Activated T-helper 1 cell treated with anti-CD3 and anti-CD28 coated beads, Interleukin-12 subunit alpha, Interleukin-12 subunit beta, Interleukin-2, Interleukin-4 antibody, amounts not matched to agents 30 ng/mL and 10 ng/mL and 1 ng/mL, durations not matched to agents 14 hours and 24 hours and 36 hours (primary cell): ENCODE measurements at places on chromosomes 13 and 19. TPM values are rescaled to one million over a fixed set of nuclear protein-coding genes. Genes with fewer than 3 reads are reported as not detected.
A peak's percentile ranks its signal among the peaks of the same experiment; 100 is the strongest.

DNA sequence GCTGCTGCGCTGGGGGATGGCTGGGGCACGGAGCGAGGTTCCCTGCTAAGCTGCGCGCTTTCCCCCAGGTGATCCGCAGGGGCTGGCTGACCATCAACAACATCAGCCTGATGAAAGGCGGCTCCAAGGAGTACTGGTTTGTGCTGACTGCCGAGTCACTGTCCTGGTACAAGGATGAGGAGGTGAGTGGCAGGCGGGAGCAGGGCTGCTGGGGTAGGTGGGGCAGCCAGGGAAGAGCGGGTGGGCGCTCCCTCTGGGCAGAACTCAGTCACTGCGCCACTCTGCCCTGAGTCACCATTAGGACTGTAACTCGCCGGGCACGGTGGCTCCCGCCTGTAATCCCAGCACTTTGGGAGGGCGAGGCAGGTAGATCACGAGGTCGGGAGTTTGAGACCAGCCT is 23.8 kb downstream of the TMED1 start:
- DNase-seq = no peak

RXFP2 gene
- total RNA-seq = not detected in 2 replicates

GRCh38 chr19:38538793-38539528 is 78.8 kb downstream of the MAP4K1 start:
- DNase-seq = peak; percentile 46

- no peak for DNase-seq
These were observed 392.6 kb downstream of the SLITRK5 start for GRCh38 chr13:88063741-88064140.

- DNase-seq = no peak
These were observed 8.8 kb downstream of the PRR36 start for GRCh38 chr19:7865262-7865911.

DNA sequence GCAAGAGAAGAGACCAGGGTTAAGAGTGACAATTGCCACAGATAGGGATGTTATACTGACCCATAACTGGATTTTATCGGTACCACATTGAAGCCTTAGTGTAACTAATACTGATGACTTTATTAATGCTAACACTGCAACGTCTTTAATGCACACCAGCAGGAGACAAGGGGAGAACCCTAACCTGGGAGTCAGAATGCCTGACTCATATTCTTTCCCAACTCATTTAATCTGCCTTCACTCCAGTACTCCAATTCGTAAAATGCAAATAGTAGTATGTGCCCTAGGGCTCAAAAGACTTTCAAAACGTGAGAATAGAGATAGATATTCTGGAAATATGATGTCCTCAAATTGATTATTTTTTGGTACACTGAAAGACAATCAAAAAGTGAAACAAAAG is 62.4 kb downstream of the GPC6 start:
- no peak for DNase-seq

DNA sequence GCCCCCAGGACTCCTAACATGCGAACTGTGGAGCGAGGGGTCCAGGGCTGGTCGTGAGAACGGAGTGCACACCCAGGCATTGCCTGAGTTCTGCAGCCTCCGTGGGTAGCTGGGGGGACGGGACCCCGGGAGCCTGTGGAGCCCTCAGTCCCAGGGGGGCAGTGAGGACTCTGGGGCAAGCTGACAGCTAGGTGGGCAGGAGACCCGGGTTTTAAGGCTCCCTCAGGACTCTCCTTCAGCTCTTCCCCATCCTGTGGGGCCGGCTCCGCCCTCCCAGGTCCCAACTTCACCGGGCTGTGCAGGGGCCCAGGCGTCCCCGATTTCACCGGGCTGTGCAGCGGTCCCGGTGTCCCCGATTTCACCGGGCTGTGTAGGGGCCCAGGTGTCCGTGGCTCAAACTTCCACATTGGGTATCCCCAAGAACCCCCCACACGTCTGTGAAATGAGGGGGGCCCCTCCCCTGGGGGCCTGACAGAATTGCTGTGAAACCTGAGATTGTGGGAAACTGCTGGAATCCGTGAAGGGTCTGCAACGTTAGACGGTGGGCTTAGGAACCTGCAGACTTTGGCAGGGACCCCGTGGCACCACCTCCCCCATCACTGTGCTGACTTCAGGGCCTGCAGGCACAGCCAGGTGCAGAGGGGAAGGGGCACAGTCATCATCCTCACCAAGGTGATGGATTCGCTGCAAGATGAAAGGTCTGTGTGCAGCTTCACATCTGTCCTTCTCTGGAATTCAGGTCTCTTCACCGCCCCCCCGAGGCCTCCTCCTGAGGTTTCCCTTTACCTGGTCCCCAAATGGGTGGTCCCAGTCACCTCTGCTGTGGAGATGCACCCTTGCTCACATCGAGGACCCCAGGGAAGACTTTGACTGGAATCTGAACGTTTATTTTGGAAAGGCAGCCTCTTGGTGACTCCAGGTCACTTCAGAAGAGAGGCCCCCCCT is 73.2 kb upstream of the MCF2L start:
- no peak for DNase-seq

ZNF816 gene
- 7.0 and 9.4 TPM in 2 replicates for total RNA-seq

CALR3 gene
- not detected in 2 replicates for total RNA-seq

RAB11B gene
- 75.1 and 81.0 TPM in 2 replicates for total RNA-seq

- DNase-seq = no peak
These were observed 1.2 kb downstream of the KIR2DL4 start for GRCh38 chr19:54804571-54804970.

GRCh38 chr19:32363175-32363574 is 17.8 kb downstream of the ZNF507 start:
- no peak for DNase-seq

PSG11 gene
- total RNA-seq = not detected in 2 replicates

- no peak for DNase-seq
These were observed 2.2 kb downstream of the ZNF576 start for GRCh38 chr19:43598445-43599240.

KLK10 gene
- not detected in 2 replicates for total RNA-seq

GRCh38 chr13:112067871-112068539 is 1.1 kb downstream of the SOX1 start:
- no peak for DNase-seq

KLK12 gene
- not detected in 2 replicates for total RNA-seq

GRCh38 chr13:22055259-22055658 is 384.4 kb downstream of the FGF9 start:
- no peak for DNase-seq

GRCh38 chr19:36051637-36052036 is 2.4 kb downstream of the THAP8 start:
- no peak for DNase-seq

NLRP7 gene
- not detected in 2 replicates for total RNA-seq

- DNase-seq = no peak
These were observed 123.0 kb downstream of the KDM4B start for GRCh38 chr19:5091684-5092480.

FBXO27 gene
- total RNA-seq = 0.12 and 0.54 TPM in 2 replicates

GRCh38 chr13:78465250-78465649 is 138.1 kb downstream of the POU4F1 start:
- DNase-seq = no peak

DNA sequence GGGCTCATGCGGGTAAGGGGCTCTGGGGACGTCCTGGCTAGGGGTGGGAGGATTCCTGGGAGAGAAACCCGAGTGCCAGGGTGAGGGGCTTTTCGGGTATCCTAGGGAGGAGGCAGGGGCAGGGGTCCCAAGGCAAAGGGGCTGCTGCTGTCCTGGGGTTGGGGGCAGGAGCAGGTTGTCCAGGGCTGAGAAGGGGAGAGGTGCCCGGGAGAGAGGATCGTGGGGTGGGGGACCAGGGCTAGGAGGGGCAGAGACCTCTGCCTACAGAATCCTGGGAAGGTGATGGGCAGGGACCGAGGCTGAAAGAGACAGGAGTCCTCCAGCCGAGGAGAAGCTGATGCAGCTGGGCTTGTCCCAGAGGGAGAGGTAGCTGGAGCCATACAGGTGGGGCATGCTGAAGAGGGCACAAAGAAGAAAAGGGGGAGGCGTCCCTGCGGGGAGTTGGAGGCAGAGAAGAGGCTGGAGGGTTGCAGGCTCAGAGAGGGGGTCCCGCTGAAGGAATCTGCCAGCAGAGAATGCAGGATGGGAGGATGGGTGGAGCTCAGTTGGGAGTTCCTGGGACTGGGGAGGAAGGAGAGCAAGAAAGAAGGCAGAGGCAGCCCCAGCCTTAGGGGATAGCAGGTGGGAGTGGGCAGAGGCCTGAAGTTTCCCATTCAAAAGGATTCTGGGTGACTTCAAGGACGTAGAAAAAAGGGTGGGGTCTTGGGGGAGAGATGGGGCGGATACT is 574 bp downstream of the CYP2S1 start:
- no peak for DNase-seq

- DNase-seq = no peak
These were observed 667.1 kb downstream of the PCDH9 start for GRCh38 chr13:66563076-66563475.

DNA sequence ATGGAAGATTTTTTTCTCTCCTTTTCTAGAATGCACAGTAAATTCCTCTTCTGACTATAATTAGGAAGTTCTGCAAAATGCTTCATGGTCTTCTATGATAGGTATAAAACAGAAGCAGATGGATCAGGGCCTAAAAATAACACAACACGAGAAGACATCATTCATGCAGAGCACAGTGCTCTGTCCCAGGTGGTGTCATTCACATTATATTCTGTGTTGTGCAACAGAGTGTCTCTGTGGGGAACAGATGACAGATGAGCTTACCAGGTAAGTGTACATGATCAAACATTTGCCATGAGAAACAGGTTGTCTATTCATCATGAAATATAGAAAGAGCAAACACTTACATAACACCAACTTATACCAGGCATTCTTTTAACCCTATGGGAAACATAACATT is 288.3 kb downstream of the KCTD12 start:
- DNase-seq = no peak

ZNF628 gene
- 7.6 and 10.4 TPM in 2 replicates for total RNA-seq

ARRDC2 gene
- 45.0 and 46.1 TPM in 2 replicates for total RNA-seq

- no peak for DNase-seq
These were observed 10.4 kb downstream of the GP6 start for GRCh38 chr19:55027472-55028337.

CLEC11A gene
- total RNA-seq = 0.75 and 0.83 TPM in 2 replicates

PLPP2 gene
- total RNA-seq = 0.16 and 0.34 TPM in 2 replicates

HSPB6 gene
- total RNA-seq = 0.78 TPM in 1 of 2 replicates, not detected in the other

PRTN3 gene
- not detected in 2 replicates for total RNA-seq

SELENOV gene
- not detected in 2 replicates for total RNA-seq

DNA sequence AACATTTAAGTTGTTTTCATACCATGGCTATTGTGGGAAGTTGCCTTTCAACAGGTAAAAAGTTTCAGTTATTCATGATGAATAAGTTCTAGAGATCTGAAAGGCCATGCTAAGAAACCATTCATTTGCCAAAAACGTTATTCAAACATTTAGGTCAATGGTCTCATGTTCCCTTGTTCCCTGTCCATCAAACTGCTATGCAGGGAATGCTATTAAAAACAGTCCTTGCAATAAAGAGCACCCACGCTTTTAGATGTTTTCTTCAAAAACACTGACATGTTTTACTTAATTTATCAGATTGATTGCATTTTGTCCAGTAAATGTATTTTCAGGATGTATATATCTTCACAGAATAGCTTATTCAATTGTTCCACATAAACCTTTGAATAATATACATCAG is 573.2 kb upstream of the PCDH20 start:
- no peak for DNase-seq

ZNF177 gene
- total RNA-seq = 0.18 TPM in 1 of 2 replicates, not detected in the other

VSTM2B gene
- total RNA-seq = not detected in 2 replicates

GRCh38 chr19:47230054-47230920 is 712 bp downstream of the BBC3 start:
- DNase-seq = peak; percentile 77

MIR17HG gene
- 46.5 and 52.1 TPM in 2 replicates for total RNA-seq

TPTE2 gene
- total RNA-seq = not detected in 2 replicates

- no peak for DNase-seq
These were observed 260.3 kb downstream of the SLITRK6 start for GRCh38 chr13:85538957-85539356.

- no peak for DNase-seq
These were observed 28.7 kb upstream of the CD33 start for GRCh38 chr19:51196181-51196580.

GRCh38 chr13:62309904-62310303 is 894.3 kb upstream of the PCDH20 start:
- DNase-seq = no peak

ZNF534 gene
- not detected in 2 replicates for total RNA-seq

DNA sequence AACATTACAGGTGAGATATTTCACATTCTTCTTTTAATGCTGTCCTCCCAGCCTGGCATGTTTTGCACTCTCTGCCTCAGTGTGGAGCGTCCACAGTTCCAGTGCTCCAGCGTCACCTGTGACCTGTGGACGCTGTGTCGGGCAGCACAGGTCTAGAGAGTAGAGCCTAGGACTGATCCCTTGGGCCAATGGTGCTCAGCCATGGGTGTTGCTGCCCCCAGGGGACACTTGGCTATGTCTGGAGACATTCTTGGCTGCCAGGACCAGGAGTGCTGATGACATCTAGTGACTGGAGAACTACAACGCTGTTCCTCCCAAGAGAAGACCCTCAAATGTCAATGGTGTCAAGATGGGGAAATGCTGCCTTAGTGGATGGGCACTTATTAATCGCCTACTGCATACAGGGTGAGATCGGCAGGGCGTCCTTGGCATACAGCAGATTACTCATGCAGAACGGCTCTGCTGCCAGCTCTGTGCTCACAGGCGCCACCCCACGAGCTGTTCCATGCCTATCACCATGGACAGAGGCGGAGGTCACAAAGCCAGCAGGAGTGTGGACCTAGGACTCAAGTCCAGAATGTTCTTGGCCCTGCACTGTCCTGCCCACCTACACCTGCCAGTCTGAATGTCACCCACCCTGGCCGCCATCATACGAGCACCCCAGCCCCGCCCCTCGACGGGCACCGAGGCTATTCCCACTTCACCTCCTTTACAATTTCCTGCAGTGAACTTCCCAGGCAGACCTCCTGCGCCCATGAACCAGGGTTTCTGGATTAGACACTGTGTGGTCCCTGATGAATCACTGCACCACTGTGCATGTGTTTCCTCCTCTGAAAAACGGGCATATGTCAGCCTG is 13.9 kb upstream of the MADCAM1 start:
- no peak for DNase-seq

DNA sequence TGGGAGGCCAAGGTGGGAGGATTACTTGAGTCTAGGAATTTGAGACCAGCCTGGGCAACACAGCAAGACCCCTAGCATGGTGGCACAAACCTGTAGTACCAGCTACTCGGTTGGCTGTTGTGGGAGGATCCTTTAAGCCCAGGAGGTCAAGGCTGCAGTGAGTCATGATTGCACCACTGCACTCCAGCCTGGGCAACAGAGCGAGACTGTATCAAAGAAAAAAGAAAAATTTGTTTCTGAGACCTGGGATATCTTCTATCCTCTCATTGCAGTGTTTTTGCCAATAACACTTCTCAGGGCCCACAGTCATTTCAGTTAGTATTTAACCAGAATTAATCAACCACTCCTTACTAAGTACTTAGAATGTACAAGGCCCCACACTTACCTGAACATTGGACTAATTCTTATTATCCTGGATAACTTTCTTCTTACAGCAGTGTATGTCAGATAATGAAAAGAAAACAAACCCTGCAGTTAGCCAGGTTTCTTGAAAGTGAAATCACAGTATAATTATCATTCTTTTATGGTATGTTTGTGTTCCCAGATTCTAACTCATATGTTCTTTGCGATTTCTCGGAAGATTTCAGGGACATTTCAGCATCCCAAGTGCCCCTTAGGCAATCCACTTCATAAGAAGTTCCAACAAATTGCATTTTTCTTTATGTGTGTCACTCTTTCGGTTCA is 75.6 kb upstream of the KLF5 start:
- no peak for DNase-seq

GRCh38 chr13:32917504-32917903 is 98.7 kb upstream of the KL start:
- DNase-seq = no peak
